A172 (cell line): ENCODE measurements at places on chromosomes 1 and 21.

- DNase-seq = no peak
Measured at GRCh38 chr1:35561297-35561971, 3.8 kb downstream of the NCDN start.

DNA sequence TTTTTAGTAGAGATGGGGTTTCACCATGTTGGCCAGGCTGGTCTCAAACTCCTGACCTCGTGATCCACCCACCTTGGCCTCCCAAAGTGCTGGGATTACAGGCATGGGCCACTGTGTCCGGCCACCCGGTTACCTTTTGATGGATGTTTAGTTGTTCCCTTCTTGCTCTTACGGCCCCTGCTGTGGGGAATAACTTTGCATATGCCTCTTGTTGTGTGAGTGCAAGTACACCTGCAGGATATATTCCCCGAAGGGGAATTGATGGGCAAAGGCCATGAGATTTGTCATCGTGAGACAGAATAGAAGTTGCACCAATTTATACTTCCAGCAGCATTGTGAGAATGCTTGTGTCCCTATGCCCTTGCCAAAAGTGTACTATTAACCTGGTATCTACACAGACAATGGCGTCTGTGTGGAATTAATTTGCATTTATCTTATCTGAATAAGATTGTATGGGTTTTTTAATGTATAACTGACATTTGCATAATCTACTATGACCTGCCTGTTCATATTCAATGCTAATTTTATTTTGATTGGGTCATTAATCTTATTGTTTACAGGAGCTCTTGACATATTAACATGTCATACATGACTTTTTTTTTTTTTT lies 8.1 kb downstream of the IL6R start:
- DNase-seq = no peak

DNA sequence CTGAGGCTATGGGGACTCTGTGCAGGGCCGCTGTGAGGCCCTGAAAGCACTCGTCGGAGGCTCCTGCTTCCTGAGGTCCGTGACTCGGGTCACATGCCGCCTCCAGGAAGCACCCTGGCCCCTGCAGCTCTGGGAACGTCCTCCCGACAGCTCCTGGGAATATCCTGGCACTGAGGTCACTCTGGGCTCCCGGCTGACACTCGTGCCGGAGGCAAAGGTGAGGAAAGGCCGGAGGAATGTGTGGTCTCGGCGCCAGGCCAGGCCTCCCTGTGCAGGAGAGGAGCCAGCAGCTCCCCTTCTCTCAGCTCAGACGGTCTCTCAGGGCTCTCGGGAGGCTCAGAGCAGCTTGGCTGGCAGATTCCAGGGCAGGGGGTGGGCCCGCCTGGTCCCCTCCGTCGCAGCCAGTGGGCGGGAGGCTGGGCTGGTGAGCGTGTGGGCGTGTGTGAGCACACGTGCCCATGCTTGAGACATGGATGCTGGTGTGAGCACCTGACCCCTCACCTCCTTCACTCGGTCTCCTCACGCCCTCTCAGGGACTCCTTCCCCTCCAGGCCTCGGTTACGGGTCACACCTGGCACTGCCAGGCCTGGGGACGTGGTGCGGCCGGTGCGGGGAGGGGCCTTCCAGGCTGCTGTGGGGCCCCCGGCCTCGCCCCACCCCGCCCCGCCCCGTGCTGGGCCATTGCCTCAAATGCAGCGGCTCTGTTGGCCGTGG lies 5.5 kb upstream of the RNF223 start:
- DNase-seq = peak; percentile 90

GRCh38 chr1:209583408-209583807 lies at the start of gene CAMK1G:
TSS of gene CAMK1G (plus strand) at chr1:209583714. CDS start at chr1:209594984, 11,270 bp downstream.
- peak; percentile 55 for DNase-seq

DNA sequence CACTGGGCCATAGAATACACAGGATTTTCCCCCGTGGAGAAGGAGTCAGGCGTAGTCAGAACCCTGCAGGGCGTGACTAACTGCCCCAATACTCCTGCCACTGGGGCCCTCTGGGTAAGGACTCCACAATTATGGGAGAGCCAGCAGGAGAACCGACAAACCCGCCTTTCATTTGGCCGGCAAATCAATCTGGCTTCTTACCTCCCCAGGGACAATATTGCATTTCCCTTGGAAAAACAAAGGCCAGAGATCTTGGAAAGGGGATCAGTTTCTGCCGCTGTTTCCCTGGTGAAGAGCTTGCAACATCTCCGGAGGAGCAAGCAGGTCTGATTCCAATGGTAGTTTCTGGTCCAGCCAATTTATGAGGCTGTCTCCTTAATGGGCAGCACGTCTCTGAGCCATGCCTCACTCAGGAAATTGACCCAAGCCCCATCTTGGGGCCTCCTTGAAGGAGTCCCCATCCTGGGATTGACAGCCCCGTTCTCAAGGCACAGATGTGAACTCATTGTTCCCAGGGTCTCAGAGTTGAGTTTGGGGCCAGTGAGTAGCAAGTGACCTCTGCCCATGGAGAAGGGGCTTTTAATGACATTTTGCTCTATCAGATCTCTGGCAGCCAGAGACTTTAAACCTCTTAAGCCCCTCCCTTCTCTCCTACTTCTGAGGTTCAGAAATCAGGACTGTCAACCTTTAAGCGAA lies 4.3 kb downstream of the TRABD2B start:
- no peak for DNase-seq
